ENCODE measurements at places on chromosomes 6 and 20. TPM values are rescaled to one million over a fixed set of nuclear protein-coding genes. Genes with fewer than 3 reads are reported as not detected.

Gene BHLHE23
- total RNA-seq = not detected

Gene DSN1
- 5.4 TPM for total RNA-seq

Gene KCNK5
- total RNA-seq = not detected

Gene LGSN
- total RNA-seq = not detected

Gene NCOA5
- total RNA-seq = 27.9 TPM

Gene GGTLC1
- total RNA-seq = not detected

Gene TCF15
- 0.88 TPM for total RNA-seq

Gene BMP7
- total RNA-seq = 35.9 TPM

Gene BPI
- not detected for total RNA-seq

Gene ZNF133
- 29.6 TPM for total RNA-seq

Gene EEF1E1
- total RNA-seq = 16.5 TPM

Gene AIF1
- 19.4 TPM for total RNA-seq

Gene AVP
- total RNA-seq = 0.80 TPM

Gene HRH3
- 24.4 TPM for total RNA-seq

Gene DDX43
- not detected for total RNA-seq

Gene GJA10
- not detected for total RNA-seq

Gene GOPC
- 37.0 TPM for total RNA-seq

Gene CASS4
- total RNA-seq = 2.2 TPM
